SJCRH30 (cell line): ENCODE measurements at places on chromosomes 16 and 17.

- DNase-seq: no peak
These were observed 12.4 kb downstream of the ZSCAN10 start for GRCh38 chr16:3086596-3087242.

DNA sequence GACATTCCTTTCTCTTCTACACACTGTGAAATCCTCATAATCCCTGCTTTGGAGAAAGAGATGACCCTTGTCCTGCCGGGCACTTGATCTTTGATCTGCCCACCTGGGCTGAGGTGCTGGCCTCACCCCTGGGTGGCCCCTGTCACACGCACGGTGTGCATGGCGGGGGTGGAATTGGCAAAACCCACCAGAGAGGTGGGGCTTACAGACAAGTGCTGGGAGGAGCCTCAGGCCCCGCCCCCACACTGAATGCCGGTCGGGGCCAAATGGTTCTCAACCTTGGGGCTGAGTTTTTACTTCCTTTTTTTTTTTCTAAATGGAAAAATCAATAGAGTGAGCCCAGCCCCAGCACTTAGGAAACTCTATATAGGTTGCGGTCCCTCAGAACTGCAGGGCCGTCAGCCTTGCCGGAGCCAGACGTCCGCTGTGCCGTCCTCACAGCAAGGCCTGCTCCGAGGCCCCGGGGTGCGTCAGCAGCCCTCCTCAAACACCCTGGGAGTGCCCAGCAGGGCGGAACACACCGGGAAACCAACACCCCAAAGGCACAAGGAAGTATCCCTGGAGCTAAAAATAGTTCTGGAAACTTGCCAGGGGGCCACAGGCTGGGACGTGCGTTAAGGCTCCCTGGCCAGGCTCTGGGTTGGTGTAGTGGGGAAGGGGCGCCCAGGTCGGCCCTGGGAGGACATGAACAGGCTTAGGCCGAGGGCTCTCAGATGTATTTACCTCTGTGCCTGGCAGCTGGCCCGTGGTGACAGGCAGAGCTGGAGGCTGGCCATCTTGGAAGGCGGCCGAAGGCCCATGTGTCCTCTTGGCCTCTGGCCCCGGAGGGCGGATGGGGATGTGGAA, 11.0 kb downstream of the GPRC5C start:
- DNase-seq: no peak

DNA sequence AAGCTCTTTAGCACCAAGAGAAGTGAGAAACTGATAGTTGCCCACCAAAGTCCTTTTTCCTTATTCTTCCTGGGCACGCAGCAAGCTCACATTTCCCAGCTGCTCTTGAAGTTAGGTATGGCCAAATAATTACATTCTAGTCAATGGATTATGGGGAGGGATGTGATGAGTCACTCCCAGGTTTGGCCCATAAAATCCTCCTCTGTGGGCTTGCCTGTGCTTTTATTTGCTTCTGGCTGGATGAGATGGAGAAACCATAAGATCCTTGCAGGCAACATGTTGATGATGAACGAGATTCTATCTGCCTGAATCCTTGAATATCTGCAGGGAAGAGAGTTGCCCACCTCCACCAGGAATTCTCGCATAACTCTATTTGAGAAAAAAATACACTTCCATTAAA, 568.3 kb upstream of the SALL1 start:
- no peak for DNase-seq

DNA sequence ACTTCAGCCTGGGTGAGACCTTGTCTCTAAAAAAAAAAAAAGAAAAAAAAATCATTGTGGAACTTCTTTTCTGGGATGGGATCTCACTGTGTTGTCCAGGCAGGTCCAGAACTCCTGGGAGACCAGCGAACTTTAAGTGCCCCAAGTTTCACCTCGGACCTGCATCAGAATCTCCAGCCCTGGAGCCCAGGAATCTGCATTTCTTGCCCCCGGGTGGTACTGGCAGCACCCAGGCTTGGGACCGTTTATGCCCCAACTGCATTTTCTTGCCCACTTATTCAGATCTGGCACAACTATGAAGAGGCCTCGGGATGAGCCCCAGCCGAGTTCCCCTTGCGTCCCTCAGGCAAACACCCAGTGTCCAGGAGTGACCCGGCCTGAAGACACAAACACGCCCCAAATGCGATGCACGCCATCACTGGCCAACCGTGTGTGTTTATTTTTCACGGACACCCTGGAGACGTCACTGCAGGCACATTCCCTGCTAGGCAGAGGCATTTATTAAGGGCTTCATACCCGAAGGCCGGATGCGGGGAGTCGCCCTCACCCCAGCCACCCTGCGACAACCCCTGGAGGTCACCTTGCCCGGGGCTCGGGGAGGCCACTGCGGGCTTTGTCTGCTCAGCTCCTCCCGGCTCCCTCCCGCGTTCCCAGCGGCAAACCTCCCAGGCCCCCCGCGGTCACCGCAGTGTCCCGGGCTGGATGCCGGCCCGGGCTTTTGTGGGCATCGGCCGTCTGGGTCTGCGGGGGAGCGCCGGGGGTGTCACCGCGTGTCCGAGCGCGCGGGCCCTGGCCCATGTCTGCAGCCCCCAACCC, 684 bp upstream of the SPIRE2 start:
- DNase-seq: peak; percentile 50

- DNase-seq: no peak
These were observed 26.3 kb upstream of the ETV4 start for GRCh38 chr17:43572368-43572980.

- peak; percentile 26 for DNase-seq
These were observed 11.1 kb downstream of the TNS4 start for GRCh38 chr17:40490289-40490853.

DNA sequence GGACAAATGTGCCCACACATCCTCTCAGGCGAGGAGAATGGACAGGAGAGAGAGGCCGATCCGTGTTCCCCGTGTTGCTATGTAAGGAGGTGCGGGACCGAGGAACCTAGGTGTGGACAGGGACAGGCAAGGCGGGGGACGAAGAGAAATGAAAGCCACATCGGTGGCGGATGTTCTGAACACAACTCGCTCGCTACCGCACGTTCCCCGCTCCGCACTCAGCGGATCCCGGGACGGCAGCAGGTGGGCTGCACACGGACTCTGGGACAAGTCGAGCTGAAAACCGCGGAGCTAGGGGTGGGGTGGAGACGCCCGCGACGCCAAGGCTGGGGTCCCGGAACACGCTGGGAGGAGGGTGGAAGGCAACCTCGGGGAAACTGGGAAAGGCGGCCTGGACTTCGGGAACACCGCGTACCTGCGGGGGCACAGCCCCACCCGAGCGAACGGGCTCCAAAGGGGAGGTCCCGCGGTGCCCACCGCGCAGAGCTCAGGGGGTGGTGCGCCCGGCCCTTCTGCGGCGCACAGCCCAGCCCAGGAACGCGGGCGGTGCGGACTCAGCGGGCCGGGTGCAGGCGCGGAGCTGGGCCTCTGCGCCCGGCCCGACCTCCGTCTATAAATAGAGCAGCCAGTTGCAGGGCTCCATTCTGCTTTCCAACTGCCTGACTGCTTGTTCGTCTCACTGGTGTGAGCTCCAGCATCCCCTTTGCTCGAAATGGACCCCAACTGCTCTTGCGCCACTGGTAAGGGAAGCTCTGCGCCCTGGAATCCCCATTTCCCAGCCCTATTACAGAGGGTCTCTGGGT, at the start of gene MT1E:
Gene MT1E (plus strand): TSS at position 642 of the 803 bp plus-strand sequence. CDS start 71 bp downstream, at position 713.
- DNase-seq: no peak

DNA sequence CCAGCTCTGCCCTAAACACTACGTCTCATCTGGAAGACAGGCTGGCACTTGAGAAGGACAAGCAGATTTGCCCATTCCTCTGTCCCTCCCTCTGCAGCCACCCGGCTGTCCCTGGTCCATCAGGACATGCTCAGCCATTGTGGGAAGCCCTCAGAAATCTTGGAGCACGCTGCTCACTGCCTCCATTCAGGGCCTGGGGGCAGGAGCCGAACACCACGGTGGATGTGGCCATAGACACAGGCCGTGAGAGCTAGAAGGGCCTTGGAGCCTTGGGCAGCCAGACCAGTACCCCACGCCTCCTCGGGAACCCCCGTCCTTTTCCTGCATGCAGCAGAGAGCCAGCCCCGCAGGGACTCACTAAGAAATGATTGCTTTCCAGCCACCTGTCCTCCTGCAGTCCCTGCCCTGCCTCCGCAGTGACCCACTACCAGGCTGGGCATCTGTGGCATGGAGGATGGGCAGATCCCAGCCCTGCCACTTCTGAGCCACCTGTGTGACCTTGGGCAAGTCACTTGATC, 3.4 kb downstream of the DOC2A start:
- no peak for DNase-seq

DNA sequence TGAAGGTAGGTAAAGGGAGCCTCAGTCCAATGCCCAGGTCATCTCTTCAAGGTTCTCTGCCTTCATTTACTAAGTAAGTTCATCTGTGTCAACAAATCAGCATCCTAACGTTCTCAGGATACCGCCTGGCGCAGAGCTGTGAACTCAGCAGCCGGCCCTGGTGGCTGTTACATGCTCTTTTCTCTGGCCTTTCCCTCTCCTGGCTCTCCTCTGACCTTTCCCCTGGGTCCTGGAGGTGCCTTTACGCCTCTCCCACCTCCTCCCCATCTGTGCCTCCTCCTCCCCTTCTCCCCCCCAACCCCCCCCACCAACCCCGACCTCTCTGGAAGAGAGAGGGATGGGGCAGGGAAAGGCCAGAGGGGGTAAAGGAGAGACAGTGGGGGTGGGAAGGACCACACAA, 19.5 kb downstream of the COTL1 start:
- no peak for DNase-seq

DNA sequence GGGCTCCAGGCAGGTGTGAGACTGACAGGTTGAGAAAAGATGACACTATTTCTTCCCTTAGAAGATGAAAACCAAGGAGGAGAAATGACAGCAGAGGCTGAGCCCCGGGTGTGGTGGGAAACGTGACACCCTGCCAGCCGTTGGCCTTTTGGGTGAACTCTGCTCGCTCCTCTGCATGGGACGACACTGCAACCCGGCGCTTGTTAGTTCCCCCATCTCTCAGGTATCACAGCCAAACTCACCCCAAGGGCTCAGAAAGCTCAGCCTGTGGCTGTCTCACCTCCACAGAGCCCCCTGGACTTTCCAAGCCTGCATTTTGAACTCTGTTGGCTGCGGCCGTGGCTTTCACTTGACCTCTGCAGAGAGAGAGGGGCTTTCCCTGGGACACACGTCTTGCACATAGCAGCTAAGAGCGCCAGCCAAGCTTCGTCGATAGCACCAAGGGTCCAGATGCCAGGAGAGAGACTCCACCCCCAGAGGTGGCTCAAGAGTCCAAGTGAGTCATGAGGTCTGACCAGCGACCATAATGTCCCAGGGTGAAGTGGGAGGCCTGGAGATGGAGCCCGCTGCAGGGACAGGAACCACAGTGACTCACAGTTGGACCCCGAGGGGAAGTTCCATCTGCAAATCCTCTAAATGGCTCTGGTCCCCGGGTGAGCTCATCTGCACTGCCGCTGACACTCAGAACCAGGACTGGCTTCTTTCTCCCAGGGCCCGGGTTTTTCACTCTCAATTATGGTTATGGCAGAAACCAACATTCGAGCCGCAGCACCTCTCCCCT, 301.9 kb downstream of the SOX9 start:
- peak; percentile 84 for DNase-seq
